Mesenteric fat pad (tissue), 1 donor: ENCODE measurements at places on chromosomes 11 and 22.

DNA sequence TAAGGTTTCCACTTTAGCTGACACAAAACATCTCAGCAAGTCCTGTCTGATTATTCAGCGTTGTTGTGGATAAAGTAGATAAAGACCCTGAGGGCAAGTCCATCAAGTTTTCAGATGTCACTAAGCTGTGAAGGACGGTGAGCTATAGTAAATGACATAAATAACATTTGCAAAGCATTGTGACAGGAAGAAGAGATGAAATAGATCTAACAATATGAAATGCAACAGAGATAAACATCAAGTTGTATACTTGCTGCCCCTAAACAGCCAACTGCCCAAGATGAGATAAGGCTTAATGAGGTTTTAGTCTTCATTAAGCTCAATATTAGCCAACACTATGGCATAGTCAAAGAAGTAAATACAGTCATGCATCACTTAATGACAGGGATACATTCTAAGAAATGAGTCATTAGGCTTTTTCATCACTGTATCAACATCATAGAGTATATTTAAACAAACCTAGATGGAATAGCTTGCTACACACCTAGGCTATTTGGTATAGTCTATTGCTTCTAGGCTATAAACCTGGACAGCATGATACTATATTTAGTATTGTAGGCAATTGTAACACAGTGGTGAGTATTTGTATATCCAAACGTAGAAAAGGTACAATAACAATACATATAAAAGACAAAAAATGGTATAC, 625.1 kb upstream of the ANO5 start:
- no peak for DNase-seq

DNA sequence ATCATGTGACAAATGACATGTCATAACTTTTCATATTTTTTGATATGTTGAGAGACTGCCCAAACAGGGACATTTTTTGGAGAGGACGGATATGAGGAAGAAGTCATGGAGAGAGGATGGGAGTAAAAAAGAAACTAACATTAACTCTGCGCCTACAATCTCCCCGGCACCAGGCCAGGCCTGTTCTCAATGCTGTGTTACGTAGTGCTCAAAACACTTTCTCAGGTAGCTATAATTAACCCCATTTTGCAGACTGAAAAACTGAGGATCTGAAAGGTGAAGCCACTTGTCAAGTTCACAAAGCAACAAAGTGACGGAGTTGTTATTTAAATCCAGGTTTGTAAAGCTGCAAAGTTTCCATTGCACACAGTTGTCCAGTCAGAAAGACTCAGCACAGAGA, 17.4 kb upstream of the NOX4 start:
- no peak for DNase-seq

- DNase-seq, result no peak
Measured at GRCh38 chr11:76495019-76495418, 50.2 kb downstream of the EMSY start.

DNA sequence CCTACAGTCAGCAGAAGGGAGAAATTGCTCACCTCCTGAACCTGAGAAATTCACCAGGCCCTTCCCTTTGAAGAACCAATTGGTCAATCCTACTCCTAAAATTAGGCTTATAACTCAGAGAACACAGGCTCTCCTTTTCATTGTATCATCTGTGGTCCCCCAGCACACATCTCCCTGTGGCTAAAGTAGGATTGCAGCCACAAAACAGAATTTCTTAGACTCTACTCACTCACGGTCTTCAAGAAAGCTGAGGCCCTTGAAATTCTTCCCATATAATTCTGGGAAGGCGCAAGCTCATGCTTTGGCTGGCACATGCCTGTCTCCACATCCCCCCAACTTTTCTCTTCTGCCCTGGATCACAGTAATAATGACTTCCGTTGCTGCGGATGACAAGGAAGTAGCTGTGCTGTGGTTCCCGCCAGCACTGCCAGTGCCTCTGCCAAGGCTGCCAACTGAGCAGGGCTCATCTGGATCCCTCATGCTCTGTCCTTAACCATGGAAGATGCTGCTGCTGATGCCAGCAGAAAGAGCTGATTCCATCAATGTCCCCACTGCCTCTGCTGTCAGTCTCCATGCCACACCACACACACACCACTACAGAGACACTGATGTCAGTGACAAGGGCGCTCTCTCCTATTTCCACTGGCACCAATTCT, 200.6 kb upstream of the POU2AF2 start:
- DNase-seq, result no peak

DNA sequence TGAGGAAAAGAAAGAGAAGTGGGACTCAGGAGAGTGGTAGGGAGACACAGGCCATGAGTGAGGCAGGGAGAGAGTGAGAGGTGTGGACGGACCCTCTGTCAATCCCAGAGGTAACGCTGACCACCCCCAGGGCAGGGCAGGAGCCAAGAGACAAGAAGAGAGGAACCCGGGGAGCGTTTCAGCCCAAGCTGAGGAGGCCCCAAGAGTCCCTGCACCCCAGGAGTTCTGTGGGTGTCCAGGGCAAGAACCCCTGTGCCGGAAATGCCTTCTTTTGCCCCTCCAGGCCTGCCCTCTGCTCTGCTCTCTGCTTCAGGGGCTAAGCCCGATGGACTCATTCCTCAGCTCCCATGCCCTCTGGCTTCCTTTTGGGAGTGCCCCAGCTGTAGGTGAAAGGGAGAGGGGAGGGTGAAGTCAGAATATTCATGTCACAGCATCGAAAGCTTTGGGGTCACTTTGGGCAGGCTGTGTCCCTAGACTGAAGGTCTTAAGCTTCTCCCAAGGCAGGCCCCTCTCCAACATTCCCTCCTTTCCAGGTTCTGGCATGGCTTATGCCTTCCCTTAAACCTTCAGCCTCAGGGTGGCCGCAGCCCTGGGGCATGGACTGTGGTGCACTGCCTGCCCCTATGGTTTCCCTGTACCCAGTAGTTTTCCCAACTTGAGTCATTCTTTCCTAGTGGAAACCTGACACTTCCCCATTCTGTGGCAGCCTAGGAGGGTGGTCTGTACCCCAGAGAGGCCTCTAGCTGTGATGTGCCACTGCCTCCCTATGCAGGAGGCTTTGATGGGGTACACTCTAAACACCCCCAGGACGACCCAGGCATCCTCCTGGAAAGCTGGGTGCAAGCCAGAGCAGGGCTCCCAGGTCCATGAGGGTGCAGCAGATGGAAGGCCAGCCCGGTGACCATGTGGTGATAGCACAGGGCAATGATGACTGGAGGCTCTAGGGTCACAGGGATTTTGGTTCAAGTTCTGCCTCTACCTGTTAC, 27.1 kb downstream of the MYEOV start:
- DNase-seq, result peak; percentile 45

DNA sequence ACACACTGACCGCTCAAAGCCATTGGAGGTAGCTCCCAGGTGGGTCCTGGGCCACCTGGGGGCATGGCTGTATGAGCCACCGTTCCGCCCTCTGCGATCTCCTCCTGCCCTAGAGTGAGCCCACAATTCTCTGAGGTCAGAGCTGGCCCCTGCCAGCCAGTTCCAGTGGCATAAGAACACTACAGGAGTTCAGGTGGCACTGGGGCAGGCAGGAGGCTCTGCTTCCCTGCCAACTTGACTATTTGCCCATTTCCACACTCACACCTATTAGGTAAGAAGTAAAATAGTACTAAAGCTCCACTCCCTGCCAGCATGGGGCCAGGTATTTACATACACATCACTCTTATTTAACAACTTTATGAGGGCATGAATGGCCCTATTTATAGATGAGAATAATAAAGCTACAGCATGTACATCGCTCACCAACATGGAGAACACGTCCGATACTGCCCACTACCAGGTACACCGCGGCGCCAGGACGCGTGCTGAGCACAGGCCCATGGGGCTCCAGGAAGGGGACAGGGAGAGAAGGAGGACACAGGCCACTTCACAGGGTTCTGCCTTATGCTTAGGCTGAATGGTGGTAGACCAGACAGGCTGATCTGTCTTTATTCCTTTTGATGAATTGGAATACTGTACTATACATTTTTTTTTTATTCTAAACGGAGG, 26.2 kb downstream of the PISD start:
- no peak for DNase-seq

GRCh38 chr11:12285106-12285505, 92.3 kb upstream of the PARVA start:
- no peak for DNase-seq

- no peak for DNase-seq
Measured at GRCh38 chr11:96316869-96317268, 26.1 kb downstream of the MAML2 start.

DNA sequence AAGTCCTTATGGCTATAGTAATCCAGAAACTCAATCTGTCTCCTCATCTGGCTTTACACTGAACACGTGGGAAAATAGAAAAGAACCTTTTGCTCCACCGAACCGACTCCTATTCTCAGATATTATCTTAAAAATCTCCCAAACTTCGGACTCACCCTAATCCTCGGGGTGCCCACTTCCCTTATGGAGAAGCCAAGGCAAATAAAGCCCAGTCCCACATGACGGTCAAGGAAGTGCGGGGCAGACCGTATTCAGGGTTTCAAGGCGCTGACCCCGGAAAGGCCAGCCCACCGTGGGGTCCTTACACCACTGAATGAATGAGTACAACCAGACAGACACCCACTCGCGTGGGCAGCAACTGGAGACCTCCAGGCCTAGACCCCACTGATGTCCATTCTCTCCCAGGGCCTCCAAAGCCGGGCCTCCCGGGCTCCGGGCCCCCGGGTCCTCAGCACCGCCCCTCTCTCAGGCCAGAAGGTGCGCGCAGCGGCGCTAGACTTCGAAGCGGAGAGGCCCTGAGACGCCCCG, 489 bp downstream of the NUP98 start:
- DNase-seq, result no peak

DNA sequence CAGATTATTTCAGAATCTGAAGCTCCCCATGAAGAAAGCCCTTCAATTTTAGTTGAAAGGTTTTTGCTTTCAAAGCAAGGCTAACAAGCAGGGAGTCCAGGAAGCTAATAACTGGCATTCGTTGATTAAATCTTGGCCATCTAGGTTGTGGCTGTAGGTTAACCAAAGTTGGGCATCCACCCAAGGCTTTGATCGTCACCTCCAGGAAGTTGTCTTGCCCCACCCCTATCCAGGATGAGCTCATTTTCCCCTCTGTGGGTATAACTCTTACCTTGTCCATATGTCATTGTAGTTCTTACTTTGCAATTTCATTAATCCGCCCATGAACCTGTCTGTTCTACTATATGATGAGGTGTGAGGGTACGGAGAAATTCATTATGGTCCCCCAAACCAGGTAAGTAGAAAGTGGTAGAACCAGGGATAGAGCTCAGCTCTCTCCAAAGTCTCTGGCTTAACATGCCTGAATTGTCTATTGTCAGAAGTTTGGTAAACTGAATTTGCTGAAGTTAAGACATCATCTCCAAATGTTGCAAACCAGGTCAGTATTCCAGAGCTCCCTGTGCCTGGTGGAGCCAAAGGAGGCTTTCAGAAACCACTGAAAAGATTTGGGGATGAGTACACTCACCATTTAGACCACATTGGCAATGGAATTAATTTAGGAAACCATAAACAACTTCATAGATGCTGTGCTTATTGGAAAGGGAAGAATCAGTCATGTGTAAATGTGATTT, 97.1 kb downstream of the CD44 start:
- DNase-seq, result no peak

DNA sequence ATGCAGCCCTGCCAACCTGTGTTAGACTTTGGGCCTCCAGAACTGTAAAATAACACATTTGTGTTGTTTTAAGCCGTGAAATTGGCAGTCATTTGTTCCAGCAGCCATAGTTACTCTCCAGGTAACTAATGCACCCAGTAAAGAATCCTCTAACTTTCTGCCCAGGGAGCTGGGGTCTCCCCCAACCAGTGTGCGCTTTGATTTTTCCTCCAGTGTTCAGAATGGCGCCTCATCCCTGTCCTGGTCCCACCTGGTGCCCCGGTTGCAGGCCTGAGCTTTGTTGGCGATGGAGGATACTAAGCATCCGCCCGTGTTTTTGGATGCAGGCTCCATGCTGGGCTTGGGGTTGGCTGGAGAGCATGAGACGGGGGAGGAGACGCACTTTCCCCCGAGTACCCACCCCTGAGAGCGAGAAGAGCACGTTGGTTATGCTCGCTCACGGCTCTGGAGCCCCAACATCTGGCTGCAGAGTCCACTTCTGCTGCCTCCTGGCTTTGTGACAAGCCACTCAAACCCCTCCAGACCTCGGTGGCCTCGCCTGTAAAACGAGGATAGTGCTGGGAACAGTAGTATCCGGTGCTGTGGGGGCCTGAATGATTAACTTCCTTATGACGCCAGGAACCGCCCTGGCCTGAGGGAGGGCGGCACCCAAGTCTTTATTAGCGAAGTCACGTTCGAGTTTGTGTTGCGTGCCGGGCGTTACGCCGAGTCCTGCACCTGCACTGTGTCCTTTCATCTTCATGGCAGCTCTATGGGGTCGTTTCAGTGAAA, 25.8 kb downstream of the MRGPRD start:
- DNase-seq, result no peak

DNA sequence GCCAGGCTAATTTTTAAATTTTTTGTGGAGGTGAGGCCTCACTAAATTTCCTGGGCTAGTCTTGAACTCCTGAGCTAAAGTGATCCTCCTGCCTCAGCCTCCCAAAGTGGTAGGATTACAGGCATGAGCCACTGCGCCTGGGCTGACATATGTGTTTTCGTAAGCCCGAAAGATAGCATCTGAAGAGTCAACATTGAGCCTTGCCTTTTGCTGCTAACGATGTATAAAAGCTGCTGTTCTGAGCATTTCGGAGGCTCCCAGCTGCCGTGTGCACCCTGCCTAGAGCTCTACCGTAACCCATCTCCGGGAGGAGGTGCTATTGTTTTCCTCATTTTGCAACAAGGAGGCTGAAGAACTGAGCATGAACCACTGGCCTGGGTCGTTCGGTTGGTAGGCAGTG, 18.1 kb upstream of the PPP6R3 start:
- no peak for DNase-seq

DNA sequence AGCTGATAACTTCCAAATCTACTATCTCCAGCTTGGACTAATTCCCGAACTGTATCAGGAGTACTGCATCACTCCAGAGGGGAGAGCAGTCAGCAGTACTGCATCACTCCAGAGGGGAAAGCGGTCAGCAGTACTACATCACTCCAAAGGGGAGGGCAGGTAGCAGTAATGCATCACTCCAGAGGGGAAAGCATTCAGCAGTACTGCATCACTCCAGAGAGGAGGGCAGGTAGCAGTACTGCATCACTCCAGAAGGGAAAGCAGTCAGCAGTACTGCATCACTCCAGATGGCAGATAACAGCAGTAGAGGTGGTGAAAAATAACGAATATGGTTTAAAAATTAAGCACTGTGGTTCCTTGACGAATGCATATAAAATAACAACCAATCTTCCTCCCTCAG, 8.4 kb downstream of the CWC15 start:
- no peak for DNase-seq
